COR-L47 (cell line): ENCODE measurements at places on chromosomes 11 and 22.

GRCh38 chr11:111836721-111837120 is 34.7 kb downstream of the ALG9 start:
- DNase-seq: no peak

DNA sequence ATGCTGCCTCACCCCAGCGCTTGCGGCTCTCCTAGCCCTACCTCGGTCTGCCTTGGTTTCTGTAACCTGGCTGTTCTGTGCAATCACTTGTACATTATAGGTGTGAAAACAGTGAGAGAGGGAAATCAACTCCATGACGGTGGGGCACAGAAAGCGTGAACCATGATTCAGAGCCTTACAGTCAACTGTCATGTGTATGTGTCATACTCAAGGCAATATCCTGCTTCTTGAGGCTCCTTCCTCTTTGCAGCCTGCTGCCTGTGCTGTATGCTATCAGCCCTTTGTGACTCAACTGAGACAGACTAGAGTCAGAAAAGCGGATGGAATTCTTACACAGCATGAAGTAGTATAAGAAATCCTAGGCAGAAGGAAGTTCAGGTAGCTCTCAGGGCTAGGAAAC is 2.1 kb downstream of the NRIP3 start:
- no peak for DNase-seq

DNA sequence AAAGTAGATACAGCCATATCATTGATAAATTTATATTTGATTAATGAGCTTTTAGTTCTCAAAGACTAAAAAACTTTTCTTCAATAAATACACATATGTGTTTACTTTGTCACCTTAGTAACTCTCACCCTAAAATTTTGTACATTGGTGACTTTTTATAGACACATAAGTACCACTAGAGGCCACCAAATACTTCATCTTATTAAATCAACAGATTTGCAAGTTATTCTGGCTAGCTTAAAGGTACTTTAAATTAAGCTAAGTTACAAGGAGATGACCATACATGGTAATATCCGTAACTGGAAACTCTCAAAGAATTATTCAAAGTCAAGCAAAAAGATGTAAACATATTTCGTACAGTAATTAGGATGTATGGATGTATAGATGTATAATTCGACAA is 112.2 kb downstream of the SBF2 start:
- peak; percentile 0 for DNase-seq

DNA sequence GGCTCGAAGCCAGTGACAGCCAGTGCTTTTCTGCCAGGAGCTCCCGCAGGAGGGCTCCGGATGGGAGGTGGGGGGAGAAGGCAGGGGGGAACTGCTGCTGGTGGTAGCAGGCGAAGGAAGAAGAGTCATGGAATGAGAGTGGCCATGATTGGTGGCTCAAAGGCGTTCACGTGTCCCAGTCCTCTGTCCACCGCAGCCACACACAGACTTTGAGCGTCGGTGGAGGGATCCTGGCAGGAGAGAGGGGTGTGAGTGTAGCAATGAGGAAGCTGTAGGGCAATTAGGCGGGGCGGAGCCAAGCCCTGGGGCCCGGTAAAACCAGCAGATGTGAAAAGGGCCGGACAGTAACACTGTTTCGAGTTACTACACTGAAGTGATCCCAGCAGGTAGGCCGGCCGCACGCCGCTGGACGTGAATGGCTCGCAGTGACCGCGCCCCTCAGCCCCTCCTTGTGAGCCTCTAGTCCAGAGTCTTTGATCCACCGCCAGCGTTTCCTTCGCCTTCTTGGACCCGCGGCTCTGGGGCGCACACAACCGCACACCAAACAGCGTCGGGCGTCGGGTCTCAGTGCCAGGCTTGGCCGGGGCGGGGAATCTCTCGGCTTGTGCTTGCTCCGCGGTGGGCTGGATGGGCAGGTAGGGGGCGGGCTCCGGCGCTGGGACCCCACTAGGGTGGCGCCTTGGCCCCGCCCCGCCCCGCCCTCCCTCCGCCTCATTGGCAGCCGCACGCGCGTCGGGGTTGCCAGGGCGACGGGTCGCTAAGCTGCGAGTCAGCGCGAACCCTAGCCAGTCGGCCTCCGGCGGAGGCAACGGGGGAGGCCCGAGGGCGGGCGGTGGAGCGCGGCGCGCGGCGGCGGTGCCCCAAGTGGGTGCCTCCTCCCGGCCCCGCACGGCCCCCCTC is at the start of gene LRRC10B:
Gene LRRC10B, plus strand, starts transcription at position 788 of the 900 bp plus-strand sequence. CDS start 250 bp downstream, outside the sequence.
- DNase-seq: peak; percentile 88

DNA sequence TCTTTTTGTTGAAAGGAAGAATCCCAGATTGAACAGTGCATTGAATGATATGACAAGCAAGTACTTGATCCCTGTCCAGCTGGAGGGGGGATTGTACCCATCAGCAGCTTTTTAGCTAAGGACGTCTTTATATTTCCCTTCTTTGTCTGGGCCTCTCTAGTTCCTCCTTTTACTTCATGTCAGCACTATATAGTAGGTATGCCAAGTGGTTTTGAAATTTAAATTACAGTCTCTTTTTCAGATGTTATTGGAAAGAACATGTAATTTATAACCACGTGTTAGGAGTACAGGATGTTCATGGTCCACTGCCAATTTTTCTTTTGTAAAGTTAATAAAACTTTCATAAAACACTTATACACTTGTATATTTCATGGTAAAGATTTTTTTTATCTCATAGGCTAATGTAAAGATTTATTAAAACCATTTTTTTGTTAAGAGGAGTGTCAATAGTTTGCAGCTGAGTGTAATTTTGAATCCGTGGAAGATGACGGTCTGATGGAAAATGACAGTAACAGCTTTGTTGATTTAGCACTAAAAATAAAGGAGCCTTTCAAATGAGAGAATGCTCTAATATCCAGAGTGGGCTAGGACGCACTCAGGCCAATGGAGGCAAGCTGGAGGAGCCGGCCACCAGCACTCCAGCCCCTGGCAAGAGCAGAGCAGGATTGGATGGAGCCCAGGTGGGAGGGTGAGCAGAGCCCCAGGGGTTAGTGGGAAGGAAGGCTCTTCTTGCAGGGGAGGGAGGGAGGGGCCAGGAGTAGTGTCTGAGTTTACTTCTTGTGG is 488.3 kb downstream of the INSC start:
- no peak for DNase-seq

GRCh38 chr11:47111318-47111804 is 65.3 kb downstream of the ARFGAP2 start:
- DNase-seq: no peak

DNA sequence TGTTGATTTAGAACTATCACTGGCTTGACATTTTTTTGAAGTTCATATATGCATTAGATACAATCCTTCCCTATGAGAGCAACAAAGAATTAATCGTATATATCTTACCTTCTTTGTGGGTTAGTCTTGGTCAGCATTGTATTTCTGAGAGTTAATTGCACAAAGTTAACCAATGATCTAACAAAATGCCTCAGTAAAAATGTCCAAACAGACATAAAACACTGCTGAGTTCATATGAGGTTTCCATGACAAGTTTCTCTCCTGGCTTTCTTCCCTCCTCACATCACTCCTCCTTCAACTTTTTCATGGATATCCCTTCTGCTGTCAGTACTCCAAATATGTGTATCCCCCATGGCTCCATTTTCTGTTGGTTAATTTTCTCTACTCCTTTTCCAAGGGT is 9.0 kb downstream of the MAP6 start:
- DNase-seq: no peak

DNA sequence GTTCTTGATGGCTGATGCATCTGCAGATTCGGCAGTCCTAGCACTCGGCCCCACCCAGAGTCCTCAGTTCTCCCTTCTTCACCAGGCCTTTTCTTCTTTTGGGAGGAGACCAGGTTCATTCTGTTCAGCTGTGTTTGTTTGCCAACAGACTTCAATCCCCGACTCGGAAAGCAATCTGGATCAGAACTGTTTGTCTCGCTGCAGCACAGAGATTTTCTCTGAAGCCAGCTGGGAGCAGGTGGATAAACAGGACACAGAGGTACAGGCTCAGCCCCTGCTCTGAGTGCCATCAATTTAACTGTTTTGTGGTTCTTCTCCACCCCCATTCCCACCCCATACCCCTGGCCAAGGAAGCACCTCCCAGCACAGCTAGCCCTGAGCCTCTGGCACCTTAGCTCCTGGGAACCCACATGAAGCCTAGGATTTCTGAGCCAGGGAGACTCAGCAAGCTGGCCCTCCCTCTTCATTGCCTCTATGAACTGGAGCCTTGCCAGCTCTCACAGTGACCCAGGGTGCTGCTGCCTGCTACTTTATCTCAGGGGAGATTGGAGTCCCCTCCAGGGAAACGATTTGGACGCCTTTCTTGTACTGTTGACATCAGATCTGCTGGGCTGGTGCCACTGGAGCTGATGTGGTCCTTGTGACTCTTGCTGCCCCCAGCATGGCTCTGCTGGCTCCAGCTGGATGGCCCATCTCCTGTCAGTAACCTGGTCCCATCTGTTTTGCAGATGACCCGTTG is 58.2 kb upstream of the HORMAD2 start:
- no peak for DNase-seq

DNA sequence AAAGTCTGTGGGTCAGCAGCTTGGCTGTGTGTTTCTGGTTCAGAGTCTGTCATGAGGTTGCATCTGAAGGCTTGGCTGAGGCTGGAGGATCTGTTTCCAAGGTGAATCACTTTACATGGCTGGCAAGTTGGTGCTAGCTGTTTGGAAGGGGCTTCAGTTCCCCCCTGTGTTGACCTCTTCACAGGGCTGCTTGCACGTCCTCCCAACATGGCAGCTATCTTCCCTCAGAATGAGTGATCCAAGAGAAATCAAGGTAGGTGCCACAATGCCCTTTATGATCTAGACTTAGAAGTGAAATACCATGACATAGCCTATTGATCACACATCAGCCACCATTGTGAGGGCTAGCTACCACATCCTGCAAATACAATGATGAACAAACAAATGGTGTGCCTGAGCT is 9.9 kb downstream of the APOA4 start:
- DNase-seq: no peak

DNA sequence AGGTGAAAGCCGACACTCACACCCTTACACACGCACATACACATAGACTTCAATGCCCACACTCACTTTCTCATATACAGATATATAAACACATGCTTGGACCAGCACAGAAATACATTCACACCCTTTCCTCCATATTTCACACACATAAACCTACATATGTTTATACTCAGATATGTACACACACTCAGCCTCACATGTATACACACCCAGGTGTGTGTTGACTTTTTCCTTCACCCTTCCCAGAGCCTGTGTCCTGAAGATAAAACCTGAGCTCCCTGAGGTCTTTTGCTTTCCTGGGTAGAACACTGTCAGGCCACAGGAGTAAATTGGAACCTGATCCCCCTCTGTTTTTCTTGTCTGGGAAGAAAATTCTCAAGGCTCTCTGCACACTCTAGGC is 62.8 kb downstream of the INSC start:
- DNase-seq: no peak

DNA sequence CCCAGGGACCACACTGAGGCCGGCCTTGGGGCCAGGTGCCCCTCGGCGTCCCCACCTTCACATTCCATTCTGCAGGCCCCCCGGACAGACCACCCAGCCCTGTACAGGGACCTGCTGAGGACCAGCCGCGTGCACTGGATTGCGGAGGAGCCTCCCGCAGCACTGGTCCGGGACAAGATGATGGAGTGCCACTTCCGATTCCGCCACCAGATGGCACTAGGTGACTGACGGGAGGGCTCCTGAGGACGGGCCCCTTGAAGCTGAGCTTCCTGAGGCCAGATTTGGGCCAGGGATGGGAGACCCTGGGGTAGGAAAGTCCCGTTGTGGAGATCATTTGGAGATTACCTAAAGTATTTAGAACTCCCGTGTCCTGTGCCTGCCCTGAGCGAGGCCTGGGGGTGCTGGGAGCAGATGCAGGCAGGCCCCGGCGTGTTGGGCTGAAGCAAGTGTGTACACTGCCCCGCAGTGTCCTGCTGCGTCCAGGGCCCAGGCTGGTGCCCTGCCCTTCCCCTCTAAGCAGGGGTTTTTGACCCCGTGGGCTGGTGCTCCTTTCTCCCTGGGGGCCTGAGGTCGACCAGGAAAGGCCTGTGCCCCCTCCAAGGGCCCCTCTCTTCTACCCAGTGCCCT is 20.0 kb downstream of the TRMU start:
- DNase-seq: peak; percentile 26

DNA sequence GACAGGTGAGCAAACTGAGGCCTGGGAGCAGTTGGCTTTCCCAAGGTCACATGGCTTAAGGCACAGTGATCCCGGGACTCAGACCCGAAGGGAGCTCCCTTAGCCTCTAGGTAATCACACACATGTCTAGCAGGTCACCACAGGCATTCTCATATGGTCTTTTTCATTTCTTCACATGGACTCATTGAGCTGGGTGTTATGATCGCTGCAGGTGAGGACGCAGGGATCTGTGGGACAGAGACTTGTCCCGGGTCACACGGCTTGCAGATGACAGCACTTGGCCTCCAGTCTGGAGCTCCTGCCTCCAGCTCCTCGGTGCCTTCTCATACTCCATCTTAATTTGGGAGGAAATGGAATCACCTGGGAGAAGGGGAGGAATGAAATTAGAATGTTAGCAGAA is 23.6 kb upstream of the CACNG2 start:
- no peak for DNase-seq

- no peak for DNase-seq
These were observed 6.6 kb downstream of the DPF2 start for GRCh38 chr11:65340226-65340625.

DNA sequence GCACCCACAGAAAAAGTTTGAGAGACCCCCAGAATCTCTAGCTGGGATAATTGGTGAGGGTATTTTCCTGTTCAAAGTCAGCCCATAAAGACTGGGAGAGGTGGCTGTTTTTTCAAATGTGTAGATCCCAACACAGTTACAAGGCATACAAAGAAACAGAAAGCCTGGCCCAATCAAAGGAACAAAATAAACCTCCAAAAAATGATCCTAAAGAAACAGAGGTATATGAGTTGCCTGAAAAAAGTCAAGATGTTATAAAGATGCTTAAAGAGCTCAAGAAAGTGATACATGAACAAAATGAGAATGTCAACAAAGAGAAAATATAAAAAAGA is 40.2 kb upstream of the MMP12 start:
- DNase-seq: no peak

DNA sequence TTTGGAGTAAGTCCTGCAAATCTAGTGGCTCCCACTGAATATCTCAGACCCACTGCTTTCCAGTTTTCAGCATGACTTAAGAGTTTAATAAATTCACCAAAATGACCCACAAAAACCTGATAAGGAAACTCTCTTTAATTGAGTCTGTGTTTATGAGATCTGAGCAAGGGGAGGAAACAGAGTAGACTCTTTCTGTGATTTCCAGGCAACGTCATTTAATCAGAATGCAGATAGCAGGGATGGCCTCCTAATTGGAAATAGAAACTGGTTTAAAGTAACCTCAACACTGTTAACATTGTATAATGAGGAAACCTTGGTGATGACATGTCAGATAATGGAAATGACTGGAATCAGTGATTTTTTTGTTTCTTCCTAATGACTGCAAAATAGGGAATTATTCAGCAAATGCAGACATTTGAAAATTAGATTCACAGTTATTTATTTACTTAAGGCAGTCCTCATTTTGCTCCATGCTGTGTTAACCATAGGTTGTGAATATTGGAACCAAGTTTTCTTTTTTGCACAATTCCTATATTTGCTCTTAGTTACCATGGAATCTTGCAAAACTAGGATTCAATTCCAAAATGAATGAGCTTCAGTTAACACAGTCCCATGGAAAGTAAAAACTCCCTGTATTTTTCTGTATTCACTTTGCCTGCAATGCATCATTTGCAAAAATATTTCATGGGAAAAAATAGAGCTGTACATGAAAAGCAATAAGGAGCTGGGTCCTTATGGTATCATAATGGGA is 1324.5 kb downstream of the LRRC4C start:
- DNase-seq: no peak

GRCh38 chr11:129578006-129578405 is 202.4 kb downstream of the BARX2 start:
- DNase-seq: no peak
